Dermis microvascular lymphatic vessel endothelial cell (primary cell): ENCODE measurements at places on chromosomes 16 and 17. TPM values are rescaled to one million over a fixed set of nuclear protein-coding genes. Genes with fewer than 3 reads are reported as not detected.

DNA sequence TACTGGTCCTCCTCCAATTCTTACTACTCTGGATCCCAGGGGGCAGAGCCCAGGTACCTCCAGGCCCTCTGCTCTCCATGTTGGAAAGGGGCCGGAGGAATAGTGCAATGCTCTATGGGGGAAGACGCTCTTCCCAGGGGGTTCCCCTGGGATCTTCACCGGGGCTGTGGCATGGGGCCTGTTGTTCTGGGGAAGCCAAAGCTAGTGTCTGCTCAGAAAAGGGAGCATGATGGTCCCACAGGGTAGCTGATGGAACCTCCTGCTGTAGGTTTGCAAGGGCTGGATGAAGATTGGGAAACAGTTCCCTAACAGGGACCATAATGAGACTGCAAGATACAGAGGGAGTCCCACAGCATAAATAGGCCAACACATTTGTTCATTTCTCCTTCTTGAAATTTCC is 114.7 kb downstream of the IRX5 start:
- no peak for DNase-seq

The ACSM2A gene
- total RNA-seq: under 0.01 and 0.13 TPM in 2 replicates

DNA sequence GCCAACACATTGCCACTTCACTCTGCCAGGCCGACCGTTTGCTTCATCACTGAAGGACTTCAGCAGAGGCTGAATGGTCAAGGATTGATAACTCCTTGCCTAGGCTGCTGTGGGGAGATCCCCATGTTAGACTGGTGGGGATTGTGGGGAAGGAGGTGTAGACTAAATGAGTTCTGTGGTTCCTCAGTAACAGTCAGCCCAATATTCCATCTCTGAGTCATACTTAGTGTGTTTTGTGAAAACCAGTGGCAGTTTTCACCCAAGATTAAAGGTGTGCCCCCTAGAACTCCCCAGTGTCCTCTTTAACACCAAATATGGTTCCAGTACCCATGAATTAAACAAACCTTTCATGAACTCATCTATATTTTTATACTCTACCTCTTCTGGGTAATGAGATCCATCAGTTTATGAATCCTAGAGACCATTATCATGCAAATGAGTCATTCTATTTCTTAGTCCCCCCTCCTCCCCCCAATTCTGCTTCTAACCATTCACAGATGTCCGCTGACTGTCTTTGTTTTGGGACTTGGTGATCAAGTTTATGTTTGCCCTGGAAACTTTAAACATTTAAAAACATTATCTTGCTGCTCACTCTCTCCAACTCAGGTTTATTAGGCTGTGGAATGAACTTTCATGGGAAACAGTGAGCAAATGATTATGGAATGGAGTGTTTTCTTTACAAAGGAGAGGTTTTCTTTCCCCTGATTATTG is 66.8 kb upstream of the GAS7 start:
- no peak for DNase-seq

DNA sequence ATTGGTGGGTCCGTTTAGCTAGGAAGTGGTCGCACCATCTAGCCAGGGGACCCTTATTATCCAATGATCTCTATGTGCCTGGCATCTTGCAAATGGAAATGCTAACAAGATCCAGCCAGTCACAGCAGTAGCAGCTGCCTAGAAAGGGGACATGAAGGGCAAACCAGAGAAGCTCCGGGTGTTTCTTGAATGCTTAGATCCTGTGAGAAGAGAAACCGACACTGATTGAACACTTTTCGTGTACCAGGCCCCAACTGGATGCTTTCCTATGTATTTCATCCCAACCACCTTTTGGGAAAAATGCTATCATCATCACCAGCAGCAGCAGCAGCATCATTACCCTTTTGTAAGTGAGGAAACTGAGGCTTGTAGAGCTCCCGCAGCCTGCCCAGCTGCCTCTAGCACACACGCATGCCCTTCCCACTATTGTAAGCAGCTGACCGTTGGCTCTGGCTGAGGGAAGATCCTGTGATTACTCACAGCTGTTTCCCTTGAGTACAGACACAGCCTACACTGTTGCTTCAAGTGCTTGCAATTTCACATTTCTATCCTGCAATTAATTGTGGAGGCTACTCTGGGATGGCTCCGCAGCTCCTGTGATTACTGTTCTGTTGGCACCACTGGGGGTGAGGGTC is 180.7 kb upstream of the CACNG5 start:
- no peak for DNase-seq

DNA sequence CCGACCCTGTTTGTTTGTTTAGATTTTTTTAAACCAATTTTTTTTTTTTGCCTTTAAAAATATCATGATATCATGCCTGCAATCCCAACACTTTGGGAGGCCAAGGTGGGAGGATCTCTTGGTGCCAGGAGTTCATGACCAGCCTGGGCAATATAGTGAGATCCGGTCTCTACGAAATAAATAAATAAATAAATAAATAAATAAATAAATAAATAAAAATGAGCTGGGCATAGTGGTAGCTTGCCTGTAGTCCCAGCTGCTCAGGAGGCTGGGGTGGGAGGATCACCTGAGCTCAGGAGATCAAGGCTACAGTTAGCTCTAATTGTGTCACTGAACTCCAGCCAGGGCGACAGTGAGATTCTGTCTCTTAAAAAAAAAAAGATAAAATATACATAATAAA is 8.1 kb upstream of the IGF2BP1 start:
- no peak for DNase-seq

DNA sequence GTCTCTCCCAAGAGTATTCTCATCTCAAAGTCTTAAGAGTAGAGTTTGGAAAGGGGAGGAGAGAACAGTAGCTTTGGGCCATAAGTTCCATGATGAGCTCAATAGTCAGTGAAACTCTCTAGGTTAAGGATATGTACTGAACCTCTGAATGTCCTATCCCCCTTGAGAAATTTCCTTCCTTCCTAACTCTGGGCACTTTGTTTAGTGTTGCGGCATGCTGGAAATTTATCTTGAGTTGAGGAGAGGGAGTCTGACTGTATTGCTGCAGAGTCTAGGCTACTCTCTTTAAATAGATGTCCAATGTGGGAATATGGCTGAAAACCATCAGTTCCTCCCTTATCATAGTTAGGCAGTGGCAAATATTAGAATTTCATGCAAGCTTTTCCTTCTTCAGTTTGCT is 16.1 kb downstream of the MRTFB start:
- no peak for DNase-seq

DNA sequence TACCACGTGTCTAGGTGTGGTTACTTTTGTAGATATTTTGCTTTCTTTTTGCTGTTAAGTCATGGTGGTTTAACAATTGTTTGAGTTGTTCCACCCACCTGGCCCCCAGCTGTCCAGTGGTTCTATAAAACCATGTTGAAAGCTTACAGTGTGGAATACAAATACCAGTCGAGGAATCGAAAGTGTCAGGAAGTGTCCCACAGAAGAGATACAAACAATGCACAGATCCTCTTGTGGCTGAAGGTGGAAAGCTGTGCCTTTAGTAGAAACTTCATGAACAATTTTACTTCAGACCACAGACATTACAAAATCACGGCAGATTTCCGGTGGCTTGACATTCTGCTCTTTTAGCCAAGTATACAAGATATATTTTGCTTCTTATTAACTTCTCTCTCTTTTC is 782.4 kb upstream of the SOX9 start:
- no peak for DNase-seq

GRCh38 chr17:77925831-77926543 is 32.5 kb upstream of the TNRC6C start:
- DNase-seq: no peak

The DRC3 gene
- 1.5 and 2.8 TPM in 2 replicates for total RNA-seq

- DNase-seq: no peak
Observed at GRCh38 chr16:10684511-10685151, 10.1 kb downstream of the TEKT5 start.

DNA sequence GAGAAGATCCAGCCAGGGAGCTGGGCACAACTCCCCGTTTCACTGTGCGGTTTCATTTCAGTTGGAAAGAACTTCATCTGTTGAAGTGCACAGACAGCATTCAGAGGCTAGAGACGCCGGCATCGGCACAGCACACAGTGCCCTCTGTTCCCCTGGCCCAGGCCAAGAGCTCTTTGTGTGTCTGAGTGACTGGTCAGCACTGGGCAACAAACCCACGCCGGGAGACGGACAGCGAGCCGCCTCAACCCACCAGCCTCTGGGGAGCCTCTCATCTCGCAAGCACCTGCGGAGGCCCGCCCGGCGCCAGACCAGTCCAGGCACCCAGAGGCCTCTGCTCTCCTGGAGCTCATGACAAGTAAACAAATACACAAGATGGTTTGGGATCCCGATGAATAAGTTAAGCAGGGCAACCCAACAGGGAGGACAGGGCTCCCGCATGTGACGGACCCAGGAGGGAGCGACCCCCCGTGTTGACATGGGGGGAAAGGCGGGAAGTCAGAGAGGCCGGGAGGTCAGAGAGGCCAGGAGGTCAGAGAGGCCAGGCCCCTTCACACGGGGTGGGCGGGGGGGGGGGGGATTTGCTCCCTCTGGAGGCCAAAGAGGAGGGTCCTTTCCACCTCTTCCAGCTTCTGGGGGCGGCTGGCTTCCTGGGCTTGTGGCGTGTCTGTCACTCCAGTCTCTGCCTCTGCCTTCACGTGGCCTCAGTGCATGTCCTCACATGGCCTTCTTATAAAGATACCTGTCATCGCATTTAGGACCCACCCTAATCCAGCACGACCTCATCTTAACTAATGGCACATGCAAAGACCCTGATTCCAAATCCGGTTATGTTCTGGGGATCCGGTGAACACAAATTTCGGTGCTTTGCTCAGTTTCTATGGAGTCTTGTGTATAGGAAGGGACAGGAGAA is 25.8 kb upstream of the KLHDC4 start:
- no peak for DNase-seq

DNA sequence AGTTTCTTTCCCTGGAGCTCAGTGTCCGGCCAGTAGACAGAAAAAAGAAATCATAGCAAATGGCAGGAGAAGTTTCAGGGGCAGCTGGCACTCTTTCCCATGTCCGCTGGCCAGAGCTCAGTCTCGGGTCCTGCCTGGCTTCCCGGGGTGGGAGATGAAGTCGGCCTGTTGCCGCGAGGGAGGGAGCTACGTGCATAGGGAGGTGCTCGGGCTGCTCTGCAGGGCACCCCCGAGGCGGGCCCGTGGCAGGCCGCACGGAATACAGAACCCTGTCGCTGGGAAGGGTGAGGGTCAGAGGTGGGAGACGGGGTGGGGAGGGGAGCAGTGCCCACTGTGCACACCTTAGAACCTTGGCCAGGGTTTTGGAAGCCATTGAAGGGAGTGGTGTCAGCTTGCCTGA is 78.3 kb upstream of the FOXF1 start:
- no peak for DNase-seq

The BBS2 gene
- 39.2 and 40.8 TPM in 2 replicates for total RNA-seq

The HES7 gene
- under 0.01 TPM in 1 of 2 replicates, not detected in the other for total RNA-seq

DNA sequence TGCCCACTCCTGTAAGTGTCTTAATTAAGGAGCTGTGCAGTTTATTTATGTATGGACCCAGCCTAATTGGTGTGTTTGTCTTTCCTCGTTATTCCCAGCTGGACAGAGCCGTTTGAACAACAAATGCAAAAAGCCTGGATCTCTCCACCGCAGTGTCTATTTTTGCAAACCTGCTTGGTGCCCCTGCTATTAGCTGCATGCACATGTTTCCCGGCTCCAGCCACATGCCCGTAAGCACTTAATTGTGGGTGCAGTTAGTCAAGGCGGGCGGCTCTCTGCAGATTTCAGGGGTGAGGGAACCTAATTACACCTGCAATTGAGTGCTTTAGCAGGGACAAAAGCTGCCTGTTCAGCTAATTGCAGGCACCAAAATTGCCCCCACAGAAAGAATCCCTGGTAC is 74.0 kb upstream of the GSE1 start:
- no peak for DNase-seq

- DNase-seq: no peak
Observed at GRCh38 chr17:34673516-34673915, 94.1 kb downstream of the TMEM132E start.

The CA7 gene
- not detected in 2 replicates for total RNA-seq

The GCGR gene
- not detected in 2 replicates for total RNA-seq

- peak; percentile 53 for DNase-seq
Observed at GRCh38 chr16:3282103-3282729, 1.1 kb upstream of the ZNF263 start.

DNA sequence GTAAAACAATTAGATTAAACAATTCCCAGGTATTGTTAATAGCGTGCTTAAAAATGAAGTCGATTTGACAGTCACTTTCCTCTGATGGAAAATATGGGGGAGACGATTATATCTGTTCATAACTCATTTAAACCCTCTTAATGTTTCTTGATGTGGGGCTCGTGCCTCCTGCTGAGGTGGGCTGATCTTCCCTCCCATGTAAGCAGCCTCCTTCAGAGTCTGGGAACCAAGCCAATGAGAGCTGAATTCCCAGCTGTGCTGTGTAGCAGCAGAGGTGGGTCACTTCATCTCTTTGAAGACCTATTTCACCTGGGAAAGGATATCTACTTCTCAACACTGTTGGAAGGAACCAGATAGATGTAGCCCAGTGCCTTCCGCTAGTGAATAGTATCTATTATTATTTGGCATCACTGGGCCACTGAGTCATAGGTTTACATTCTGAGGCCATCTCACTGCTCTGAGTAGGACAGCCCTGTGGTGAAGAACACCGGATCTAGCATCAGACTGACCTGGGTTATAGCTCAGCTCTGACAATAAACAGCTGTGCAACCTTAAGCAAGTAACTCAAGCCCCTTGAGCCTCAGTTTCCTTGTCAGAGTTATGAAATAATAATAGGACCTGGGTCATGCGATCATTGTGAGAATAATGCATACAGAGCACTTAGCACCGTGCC is 85.3 kb upstream of the C16orf82 start:
- no peak for DNase-seq

DNA sequence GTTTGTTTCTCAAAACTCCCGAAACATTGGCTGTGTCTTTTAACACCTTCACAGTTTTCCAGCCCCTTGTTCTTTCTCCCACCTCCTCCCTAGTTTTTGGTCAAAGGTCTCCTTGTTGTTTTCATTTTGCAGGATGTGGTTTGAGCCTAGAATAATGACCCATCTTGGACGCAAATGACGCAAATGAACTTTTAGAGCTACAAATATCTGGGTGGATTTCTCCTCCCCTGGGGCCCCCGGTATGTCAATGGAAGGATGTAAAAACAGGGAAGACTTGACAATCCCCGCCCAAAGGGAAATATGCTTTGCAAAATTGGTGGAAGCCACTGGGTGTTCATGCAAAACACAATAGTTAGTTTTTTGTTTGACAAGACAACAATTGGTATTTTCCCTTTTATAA is 236.0 kb upstream of the IRX3 start:
- DNase-seq: peak; percentile 41

The ADGRG3 gene
- total RNA-seq: 1.3 and 9.2 TPM in 2 replicates
